ENCODE measurements at places on chromosomes 5 and 9.

DNA sequence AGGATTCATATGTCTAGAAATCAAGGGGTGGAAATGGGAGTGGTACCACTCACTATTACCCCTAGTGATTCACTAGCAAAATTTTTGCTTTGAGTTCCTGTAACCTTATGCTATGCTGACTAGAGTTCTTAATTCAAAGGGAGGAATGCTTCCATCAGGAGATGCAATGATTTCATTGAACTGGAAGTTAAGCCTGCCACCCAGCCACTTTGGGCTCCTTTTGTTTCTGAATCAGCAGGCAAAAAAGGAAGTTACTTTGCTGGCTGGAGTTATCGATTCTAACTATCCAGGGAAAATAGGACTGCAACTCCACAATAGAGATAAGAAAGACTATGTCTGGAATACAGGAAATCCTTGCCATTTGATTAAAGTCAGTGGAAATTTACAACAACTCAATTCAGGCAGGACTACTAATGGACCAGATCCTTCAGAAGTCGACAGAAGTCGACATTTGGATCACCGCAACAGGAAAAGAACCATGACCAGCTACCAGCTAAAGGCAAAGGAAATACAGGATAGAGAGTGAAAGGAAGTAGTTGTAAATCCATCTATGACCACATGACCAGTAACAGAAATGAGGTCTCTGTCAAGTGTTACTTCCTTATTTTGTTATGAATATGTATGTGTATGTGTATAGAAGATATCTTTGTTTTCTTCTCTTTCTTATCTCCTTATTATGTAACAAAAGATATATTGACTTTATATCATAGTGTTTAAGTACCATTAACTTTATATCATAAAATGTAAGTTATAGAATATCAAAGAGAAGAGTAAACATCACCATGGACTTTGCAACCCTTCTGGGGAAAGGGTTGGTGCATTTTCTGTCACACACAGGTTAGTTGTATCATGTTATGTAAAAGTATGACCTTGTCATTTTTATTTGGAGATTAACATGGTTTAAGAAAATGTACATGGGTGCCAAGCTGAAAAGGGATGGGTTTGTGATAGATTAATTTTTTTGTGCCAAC, 198.7 kb upstream of the HAPLN1 start:
- no peak for DNase-seq

GRCh38 chr5:74098456-74098855, 472.5 kb downstream of the ARHGEF28 start:
- DNase-seq = no peak

DNA sequence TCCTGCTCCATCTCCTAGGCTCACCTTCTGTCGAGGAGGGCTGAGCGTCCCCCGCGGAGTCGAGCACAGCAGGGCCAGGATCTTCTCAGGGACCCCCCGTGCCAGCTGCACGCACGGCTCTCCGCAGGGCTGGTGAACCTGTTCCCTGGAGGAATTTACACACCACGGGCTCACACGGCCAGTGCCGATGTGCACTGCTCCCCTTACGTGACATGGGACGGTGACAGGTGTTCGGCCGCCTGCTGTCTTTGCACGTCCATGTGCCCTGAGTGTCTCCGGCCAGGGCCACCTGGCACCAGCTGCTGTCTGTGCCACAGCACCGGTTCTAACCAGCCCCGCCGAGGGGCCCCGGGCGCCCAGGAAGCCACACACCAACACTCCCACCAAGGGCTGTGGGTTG, 8.7 kb upstream of the AGPAT2 start:
- DNase-seq = no peak

GRCh38 chr9:131475956-131476776, 26.6 kb upstream of the POMT1 start:
- no peak for DNase-seq

- DNase-seq = no peak
These were observed 57.7 kb downstream of the DCP2 start for GRCh38 chr5:113034182-113034773.

DNA sequence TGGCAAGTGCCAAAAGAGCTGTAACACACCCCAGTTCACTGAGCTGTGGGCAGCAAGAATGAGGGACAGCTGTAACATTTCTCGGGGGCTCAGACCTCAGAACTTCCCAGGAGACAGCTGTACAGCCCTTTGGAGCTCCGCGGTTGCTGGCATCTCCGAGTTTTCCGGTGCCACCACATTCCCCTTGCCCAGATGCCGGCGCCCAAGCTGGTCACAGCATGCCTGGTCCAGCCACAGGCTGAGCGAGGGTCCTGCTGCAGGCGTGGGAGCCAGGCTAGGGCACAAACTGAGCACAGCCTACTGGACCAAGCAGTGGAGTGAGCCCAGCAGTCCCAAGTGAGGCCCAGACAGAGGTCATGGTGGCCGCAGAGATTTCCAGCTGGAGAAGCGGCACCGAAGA, 797.7 kb upstream of the EDIL3 start:
- no peak for DNase-seq

GRCh38 chr9:16675131-16675530, 195.3 kb downstream of the BNC2 start:
- no peak for DNase-seq

DNA sequence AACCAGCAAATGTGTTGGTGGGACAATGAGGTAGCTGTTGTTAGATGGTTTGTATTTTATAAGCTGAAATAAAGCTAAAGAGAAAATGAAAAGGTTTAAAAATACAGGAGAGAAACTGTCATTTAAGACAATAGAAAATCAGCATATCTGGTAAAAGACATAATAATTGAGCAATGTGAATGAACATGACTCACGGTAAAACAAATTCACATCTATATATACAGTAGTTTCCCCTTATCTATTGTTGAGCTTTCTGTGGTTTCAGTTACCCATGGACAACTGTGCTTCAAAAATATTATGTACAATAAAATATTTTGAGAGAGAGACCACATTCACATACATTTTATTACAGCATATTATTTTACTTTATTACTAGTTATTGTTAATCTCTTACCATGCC, 1649.8 kb downstream of the EFNA5 start:
- DNase-seq = no peak

Data from activated CD4-positive, alpha-beta T cell treated with anti-CD3 and anti-CD28 coated beads, Interleukin-2, amount 50 U/mL, for 48 hours (primary cell).